ENCODE measurements at places on chromosomes 2 and 18.

DNA sequence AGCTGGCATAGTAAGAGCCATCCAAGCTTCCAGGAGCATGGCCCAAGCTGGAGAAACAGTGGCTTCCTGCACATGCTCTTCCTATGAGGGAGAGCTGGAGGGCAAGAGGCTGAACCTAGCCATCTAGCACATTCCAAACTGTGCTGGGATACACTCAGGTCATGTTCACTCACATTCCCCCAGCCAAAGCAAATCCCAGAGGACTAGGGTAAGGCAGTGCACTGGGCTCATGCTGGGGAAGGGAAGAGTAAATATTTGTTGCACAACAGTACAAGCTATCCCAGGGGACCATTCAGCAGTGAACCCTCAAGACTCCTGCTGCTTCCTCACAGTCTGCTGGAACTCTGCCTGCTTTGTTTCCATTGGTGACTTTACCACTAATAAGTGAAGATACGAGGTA, 20.7 kb upstream of the GYPC start:
- H3K36me3 ChIP-seq, result no peaks in the 10 kb centered on the region
- H3K4me1 ChIP-seq, result peaks cover 6% of the 10 kb centered on the region
- no peak overlapping the region for H3K4me3 ChIP-seq
- H3K27ac ChIP-seq, result no peak overlapping the region

DNA sequence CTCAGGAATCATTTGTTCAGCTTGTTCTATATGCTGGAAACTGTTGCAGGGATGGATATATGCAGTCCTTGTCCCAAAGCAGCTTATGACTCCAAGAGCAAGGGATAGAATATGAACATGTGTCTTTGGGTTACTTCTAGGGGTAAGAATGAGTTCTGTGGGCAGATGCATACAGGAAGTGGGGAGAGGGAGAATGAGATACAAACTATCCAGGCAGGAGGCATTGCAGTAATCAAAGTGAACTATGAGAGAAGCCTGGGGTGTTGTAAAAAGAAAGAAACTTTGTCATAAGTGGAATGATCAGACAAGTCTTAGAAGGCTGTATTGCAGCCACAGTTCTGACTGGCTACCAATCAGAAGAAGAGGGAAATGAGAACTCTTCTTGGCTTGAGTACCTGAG, 44.8 kb upstream of the RAB6D start:
- H3K27ac ChIP-seq, result no peak overlapping the region
- no peak for DNase-seq
- H3K4me1 ChIP-seq, result no peaks in the 10 kb centered on the region
- H3K27me3 ChIP-seq, result no peaks in the 10 kb centered on the region

GRCh38 chr2:26880161-26880560, 32.2 kb downstream of the DPYSL5 start:
- H3K36me3 ChIP-seq, result no peaks in the 10 kb centered on the region
- H3K27ac ChIP-seq, result no peak overlapping the region
- H3K27me3 ChIP-seq, result no peaks in the 10 kb centered on the region
- no peak overlapping the region for H3K4me3 ChIP-seq
- no peaks in the 10 kb centered on the region for H3K4me1 ChIP-seq

DNA sequence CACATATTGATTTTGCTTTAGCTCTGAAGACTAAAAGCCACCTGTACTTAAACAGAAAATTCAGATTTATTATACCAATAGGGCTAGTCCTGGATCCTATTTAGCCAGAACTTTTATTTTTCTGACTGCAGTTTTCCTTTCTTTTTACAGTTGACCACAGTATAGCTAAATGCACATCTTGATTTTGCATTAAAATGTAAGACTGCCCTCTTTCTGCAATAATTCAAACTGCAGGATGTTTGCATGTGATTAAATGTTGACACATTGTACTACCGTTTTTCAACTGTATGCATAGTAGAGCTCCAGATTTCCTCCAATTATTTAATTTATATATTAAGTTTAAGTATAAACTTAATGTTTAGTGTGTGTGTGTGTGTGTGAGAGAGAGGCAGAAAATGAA, 1262.9 kb downstream of the SUCLG1 start:
- no peak overlapping the region for H3K27ac ChIP-seq
- H3K4me3 ChIP-seq, result no peak overlapping the region
- H3K27me3 ChIP-seq, result no peaks in the 10 kb centered on the region

- DNase-seq, result no peak
- H3K4me1 ChIP-seq, result no peaks in the 10 kb centered on the region
- no peak overlapping the region for H3K27ac ChIP-seq
- H3K27me3 ChIP-seq, result no peaks in the 10 kb centered on the region
Observed at GRCh38 chr2:174522553-174522952, 35.7 kb upstream of the GPR155 start.

DNA sequence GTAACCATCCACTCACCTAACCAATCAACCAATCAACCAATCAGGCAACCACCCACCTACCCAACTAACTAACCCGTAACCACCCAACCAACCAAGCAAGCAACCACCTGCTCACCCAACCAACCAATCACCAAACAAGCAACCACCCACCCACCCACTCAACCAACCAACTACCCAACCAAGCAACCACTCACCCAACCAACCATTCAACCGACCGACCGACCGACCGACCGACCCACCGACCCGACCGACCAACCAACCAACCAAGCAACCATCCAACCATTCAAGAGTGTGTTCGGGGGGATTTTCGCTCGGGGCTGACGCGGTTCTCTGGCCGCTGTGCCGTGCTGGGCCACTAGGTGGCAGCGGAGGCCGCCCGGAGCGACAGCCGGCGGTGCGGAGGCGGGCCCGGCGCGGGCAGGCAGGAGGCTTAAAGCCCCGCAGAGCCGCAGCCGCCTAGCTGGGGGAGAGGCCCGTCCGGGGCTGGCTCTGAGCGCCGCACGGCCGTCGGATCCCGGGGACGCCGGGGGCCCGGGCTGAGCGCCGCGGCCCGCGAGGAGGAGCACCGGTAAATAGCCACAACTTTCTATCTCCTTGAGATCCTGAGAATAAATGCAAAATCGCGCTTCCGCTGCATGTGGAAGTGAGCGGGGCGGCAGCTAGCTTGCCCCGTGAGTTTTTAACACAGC, at the start of gene MC5R:
Gene MC5R (plus strand): TSS at position 443 of the 689 bp plus-strand sequence. CDS start 1,617 bp downstream, outside the sequence.
- no peak within 1 kb of the TSS for H3K27ac ChIP-seq
- H3K36me3 ChIP-seq, result no peaks in the 10 kb centered on the region
- no peak for DNase-seq
- peak within 1 kb of the TSS; percentile 72 for H3K4me3 ChIP-seq
- no peaks in the 10 kb centered on the region for H3K27me3 ChIP-seq
- no peaks in the 10 kb centered on the region for H3K4me1 ChIP-seq

GRCh38 chr18:61764381-61764780, 128.4 kb downstream of the RNF152 start:
- no peak for DNase-seq
- H3K4me1 ChIP-seq, result peaks cover 3% of the 10 kb centered on the region
- H3K27ac ChIP-seq, result no peak overlapping the region
- no peak overlapping the region for H3K4me3 ChIP-seq
- no peaks in the 10 kb centered on the region for H3K36me3 ChIP-seq

DNA sequence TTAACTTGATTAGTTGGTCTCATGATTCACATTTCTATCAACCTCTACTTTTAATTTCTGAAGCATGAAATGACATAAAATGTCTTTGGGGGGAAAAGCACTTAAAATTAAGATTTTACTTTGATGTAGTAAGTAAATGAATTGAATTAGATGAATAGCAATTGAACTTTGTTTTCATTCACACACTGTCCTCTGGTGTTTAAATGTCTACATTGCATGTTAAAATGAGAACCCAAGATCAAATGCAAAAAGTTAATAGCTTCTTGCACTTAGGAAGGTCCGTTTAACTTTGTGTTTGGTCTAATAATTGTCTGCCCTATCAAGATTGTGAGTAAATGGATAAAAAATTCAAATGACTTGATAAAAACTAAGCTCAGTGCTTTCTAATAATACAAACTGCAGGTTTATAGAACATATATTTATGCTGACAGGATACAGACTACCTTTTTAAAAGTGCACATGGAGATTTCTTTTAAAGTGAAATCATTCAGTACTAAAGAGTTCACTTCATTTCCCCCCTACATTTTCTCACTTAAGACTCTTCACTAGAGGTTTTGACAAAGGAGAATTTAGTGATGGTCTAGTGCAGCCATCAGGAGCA, 156.2 kb upstream of the NABP1 start:
- no peak overlapping the region for H3K27ac ChIP-seq
- H3K36me3 ChIP-seq, result no peaks in the 10 kb centered on the region
- H3K4me1 ChIP-seq, result no peaks in the 10 kb centered on the region
- H3K27me3 ChIP-seq, result no peaks in the 10 kb centered on the region
- no peak for DNase-seq
